ENCODE measurements at places on chromosomes 12 and 14.
A peak's percentile ranks its signal among the peaks of the same experiment; 100 is the strongest.

DNA sequence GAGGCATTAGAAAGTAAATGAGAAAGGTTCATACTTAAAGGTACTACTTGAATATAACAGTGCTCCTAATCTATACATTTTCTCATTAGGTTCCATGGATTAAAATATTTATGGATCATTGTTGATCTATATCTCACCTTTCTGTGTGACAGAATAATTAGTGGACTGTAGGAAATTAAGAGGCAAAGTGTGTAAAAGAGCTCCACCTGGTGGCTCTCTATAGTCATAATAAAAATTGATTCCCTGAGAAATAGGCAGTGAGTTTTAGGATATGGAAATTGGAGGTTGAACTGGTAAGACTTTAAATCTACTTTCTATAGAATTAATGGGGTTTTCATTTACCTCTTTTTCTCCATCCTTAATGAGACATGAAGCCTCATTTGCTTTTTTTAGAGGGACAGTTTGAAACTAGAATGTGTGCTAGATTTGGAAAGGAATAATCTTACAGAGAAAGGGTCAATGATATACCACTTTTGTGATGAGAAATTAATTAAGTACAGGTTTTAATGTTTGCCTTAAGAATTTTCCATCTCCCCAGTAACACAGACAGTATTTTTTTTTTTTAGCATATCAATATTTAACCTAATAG is 11.8 kb upstream of the DERA start:
- DNase-seq = no peak

DNA sequence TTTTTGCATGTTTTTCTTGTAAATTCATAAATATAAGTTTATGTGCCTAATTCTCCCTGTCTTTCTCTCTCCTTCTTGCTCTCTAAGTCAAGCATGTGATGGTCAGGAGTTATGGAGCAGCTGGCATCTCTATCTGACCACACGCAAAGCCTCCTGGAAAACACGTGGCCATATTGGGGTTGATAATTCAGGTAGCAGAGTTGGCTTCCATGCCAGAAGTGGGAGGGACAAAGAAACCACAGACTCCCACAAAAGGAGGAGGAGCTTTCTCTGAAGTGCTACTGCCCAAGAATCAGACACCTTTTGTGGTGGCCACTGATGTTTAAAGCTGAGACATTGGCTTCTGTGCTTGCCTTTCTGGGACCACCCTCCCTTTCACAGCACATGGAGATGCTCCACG is 517.6 kb upstream of the TMEM132C start:
- DNase-seq = no peak

DNA sequence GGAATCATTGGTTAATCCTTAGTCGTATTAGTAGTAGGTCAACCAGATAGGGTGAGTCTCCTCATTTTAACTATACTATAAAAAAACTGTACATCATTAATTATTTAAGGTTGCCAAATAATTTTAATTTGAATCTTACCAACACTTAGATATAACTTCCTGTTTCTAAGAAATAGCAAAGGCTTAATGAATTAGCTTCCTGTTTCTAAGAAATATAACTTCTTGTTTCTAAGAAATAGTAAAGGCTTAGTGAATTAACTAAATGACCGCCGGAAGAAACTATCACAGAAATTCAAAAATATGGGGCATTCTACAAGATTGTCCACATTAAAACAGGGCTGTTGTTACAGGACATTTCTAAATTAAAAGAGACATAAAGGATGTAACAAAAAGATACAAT is 392.9 kb upstream of the FOXG1 start:
- no peak for DNase-seq

DNA sequence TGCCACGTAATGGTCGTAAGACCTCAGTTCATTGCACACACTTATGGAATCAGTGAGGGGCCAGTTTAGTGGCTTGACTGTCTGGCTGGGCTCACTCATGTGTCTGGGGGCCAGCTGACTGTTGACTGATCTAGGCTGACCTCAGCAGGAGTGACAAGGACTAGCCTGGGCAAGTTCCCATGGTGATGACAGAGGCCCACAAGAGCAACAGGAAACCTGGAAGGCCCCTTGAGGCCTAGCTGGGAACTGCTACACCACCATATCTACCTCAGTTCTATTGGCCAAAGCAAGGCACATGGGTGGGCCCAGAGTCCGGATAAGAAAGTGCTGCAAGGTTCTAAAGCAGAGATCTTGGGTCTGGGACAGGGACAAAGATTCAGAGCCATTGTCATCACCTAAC is 21.3 kb upstream of the RFLNA start:
- peak; percentile 94 for DNase-seq

DNA sequence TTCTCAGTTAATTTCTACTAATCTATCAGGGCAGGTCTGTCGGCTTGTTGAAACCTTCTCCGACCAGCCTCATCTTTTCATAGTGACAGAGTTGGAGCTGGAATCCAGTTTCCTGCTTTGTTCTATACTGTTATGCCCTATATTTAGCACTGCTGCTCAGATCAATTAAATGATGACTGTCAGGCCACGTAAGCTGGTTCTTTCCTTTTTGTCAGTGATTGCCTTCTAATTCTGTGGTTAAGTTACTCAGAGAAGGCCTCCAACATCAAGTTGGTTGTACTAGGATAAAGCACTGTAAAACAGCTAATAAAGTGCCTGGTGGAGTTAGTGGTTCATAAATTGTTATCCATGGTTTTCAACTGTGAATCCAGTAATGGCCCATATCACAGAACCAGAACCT is 22.6 kb downstream of the DERA start:
- no peak for DNase-seq

DNA sequence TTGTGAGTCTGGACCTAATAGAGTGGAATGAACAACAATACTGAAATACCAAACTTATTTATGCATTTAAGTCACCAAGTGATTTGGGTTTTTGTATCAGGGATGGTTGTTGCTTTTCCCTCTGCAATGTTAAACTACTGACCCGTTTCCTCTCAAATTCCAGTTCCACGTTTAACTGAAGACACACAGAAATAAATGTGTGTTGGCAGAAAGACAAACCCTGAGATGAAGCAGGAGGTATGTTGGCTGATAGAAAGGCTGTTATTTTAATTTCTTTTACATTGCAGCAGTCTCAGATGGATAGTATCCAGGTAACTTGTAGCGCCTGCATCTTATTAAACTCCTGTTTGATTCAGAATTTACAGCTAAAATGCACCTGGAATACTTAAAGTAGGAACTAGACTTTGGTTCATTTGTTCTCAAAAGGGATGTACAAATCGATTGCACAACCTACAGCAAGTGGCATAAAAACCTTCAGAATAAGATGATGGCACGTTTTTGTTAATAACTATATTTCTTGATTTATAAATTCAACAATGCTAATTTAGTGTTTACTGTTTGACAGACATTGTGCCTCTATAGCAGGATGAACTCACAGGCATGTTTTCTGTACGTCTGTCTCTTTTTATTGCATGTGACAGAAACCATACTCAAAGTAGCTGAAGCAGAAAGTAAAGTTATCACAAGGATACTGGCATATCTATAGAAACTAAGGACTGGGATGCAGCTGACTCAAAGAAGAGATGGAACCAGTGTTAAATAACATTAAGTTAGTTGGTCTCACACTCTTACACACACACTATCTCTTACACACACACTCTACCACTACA is 405.7 kb downstream of the ZFP36L1 start:
- DNase-seq = no peak

DNA sequence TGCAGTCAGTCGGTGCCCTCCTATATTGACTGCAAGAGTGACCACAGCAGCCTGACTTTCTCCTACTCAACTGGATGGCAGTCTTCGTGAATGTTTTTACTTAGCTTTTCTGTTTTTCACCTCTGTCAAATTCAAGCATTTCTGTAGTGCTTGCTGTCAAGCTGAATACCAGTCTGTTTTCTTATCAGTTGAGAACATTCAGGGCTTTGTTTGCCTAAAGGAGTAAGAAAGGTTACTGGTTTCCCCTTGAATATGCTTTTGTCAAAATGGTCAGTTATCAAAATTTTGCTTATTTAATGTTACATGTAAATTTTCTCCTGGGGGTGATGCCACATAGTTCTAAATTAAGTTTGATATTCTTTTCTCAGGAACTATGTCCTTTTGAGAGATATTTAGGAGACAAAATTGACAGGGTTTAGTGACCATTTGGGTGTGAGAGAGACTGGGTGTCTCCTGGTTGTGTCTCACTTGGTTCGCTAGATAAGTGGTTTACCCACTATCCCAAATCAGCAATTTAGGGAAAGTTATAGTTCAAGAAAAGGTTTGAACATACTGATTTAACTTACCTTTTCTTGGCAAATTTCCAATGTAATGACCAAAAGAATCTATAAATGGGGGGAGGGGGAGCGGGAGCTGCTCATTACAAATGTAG is 366.3 kb downstream of the TMTC2 start:
- no peak for DNase-seq

GRCh38 chr12:56721721-56722120 is 3.4 kb downstream of the NACA start:
- peak; percentile 18 for DNase-seq

DNA sequence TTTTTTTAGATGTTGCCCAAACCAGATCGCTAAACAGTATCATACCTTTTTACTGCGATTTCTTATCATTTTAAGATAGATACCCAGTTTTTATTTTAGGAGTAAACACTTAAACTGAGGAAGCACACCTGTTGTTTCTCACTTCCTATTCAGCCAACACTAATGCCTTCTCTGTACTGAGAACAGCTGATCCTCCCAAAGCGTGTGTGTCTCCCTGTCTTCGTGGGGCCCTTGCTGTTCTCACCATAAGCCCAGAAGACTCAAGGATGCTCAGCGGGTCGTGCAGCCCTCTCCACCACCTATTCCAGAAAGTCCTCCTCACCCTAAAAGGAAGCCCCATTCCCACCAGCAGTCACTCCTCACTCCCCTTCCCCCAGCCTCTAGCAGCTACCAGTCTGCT is 14.8 kb downstream of the PPP2R5C start:
- no peak for DNase-seq

DNA sequence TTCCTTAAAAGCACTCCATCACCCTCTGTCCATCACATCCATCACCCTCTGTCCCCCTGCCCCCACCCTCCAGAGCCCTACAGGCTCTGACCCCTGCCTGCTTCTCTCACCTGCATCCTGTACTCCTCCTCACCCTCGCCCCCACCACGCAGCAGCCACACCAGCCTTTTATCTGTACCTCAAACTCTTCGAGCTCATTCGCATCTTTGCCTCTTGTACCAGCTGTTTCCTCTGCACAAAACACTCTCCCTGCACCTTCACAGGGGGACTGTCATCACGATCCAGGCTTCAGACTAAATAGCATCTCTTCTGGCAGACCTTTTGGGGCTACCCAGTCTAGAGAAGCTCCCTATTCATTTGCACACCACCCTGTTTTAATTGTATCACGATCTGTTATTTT is 24.1 kb downstream of the TMEM229B start:
- DNase-seq = no peak

- no peak for DNase-seq
These were observed 166.7 kb downstream of the ALG10 start for GRCh38 chr12:34188974-34189373.

GRCh38 chr14:60245380-60246177 is 3.4 kb upstream of the PPM1A start:
- DNase-seq = no peak

DNA sequence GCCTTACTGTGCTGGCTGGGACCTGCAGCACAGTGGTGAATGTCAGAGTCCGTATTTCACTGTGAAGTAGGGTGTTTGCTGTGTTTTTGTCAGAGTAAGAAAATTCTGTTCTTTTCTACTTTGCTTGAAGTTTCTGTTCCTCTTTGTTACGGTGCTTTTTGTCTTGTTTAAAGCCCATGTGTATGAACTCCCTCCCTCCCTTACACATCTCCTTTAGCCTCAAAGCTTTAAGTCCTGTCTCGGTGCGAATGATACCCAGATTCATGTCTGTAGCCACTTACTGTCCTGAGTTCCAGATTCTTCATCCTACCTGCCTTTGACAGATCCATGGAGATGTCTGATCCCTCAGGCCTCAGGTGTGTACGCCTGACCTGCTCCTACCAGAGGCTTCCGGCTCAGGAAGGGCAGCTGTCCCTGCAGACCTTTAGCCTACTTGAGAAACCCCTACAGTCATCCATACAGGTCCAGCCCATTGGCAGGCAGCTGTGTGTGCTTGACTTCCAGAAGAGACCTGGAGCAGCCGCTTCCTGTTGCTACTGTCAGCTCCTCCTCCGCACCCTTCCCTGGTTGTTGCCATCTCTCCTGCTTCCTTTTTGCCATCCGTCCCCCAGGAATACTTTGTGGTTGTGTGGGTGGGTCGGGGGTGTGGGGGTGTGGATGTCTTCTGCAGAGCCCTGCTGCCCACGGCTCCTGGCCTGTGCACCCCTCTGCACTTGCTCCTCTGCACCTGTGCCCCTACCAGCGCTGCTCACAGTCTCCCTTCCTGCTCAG is 72.9 kb downstream of the DDX51 start:
- no peak for DNase-seq

- DNase-seq = peak; percentile 72
These were observed 7.1 kb downstream of the RHOF start for GRCh38 chr12:121786440-121786825.

GRCh38 chr12:1646569-1647284 is 17.7 kb downstream of the WNT5B start:
- DNase-seq = no peak

GRCh38 chr12:14048941-14049545 is 67.6 kb upstream of the GRIN2B start:
- no peak for DNase-seq

- DNase-seq = peak; percentile 61
These were observed at the start of gene GLT8D2 for GRCh38 chr12:104049903-104050356. TSS of gene GLT8D2 (minus strand) at chr12:104050187. CDS start at chr12:104019648, 30,539 bp downstream.

DNA sequence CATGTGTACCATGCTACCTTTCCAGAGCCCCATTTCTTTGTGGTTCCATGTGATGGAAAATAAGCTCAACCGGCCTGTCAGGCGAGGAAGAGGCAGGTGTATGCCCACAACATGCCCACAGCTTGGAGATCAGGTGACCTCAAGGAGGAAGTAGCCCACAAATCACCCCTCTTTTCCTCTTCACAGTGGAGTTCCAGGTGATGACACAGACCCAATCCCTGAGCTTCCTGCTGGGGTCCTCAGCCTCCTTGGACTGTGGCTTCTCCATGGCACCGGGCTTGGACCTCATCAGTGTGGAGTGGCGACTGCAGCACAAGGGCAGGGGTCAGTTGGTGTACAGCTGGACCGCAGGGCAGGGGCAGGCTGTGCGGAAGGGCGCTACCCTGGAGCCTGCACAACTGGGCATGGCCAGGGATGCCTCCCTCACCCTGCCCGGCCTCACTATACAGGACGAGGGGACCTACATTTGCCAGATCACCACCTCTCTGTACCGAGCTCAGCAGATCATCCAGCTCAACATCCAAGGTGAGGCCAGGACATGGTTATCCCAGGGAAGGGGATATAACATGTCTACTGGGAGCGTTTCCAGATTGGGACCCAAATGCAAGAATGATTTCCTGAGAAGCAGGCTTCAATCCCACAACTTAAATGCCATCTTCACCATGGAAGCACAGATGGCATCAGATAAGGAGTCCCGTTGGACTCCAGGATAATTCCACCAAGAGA is 5.5 kb downstream of the TAPBPL start:
- no peak for DNase-seq

All from ELF-1 (cell line).